ENCODE measurements at places on chromosomes 1 and 21. TPM values are rescaled to one million over a fixed set of nuclear protein-coding genes. Genes with fewer than 3 reads are reported as not detected.

DNA sequence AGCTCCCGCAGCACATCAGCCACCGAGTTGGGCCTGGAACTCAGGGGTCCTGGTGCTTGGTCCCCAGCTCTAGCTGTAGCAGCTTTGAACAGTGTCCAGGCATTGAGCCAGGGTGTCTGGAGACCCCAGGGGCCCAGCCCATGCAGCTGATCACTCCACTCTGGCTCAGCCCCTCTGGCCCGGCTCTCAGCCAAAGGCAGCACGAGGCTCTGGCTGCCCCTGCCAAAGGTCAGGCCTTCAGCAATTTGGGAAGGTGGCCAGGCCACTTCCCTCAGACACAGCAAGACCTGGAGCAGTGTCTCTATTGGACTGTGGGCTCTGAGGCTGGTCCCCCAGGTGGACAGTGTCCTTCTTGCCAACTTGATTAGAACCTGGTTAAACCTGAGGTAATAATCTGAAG lies 34.4 kb upstream of the RNF19B start:
- peaks cover 26% of the 10 kb centered on the region for H3K4me1 ChIP-seq
- no peaks in the 10 kb centered on the region for H3K36me3 ChIP-seq
- no peak for DNase-seq
- no peak overlapping the region for H3K27ac ChIP-seq

GBP7 gene
- total RNA-seq, result 0.69 TPM

PKP1 gene
- total RNA-seq, result 0.64 TPM

- peaks cover 10% of the 10 kb centered on the region for H3K27me3 ChIP-seq
- H3K4me1 ChIP-seq, result no peaks in the 10 kb centered on the region
- no peak overlapping the region for H3K27ac ChIP-seq
- peaks cover 23% of the 10 kb centered on the region for H3K36me3 ChIP-seq
Measured at GRCh38 chr1:43258370-43258769, 11.4 kb upstream of the TMEM125 start.

DNA sequence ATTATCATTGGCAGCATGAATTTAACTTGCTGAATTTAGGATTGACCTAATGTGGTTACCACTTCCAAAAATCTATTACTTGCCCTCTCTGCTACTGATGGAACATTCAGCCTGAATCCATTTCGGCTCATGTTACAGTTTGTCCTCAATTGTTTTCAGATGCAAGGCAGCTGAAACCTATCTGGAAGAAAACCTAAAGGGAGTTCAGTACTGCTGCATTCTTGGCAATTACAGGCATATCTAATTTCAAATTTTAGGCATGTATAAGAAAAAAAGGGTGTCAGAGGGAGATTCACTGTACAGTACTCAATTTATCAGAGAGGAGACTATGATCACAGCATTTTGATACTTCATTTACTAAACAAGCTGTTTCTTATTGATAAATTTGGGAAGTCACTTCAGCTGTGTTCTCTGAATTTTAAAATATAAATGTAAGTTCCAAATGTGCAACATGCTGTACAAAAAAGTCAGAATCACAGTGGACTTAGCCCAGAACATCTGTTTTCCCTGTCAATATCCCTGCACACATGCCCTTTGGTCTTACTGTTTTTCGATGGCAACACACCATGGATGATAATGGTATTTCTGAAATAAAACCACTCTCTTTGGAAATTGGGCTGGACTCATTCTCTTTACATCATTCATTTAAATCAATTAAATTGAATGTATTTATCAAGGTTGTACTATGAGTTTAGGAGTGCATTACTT lies 651.6 kb upstream of the ADGRL4 start:
- H3K27ac ChIP-seq, result no peak overlapping the region
- DNase-seq, result no peak
- H3K4me1 ChIP-seq, result peaks cover 7% of the 10 kb centered on the region
- H3K4me3 ChIP-seq, result no peak overlapping the region
- H3K36me3 ChIP-seq, result no peaks in the 10 kb centered on the region

CHAF1B gene
- total RNA-seq, result 6.2 TPM

DNA sequence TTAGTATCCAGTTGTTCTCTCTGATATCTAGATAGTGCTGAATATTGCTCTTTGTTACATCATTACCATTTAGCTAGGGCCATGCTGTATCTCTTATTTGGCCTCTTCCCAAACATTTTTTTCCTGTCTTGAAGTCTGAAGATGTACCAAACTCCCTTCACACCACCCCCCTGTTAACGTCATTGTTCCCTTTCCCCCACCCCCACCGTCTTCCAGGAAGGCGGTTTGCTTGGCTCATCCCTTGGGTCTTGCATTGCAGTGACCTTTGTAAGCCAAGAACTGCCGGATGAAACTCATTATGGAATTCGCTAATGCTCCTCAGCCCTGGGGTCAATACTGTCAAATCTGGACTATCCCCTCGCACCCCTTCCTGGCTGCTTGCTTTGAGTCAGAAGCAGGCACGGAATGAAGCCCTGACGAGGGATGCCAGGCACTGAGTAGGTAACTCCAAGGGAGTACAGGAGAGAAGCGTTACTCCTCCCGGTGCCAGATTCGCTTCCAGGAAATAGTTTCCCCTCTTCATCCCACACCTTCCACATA lies 283.1 kb downstream of the TM2D1 start:
- no peaks in the 10 kb centered on the region for H3K36me3 ChIP-seq
- no peak overlapping the region for H3K4me3 ChIP-seq
- peaks cover 6% of the 10 kb centered on the region for H3K27me3 ChIP-seq
- H3K4me1 ChIP-seq, result peaks cover 15% of the 10 kb centered on the region

DNA sequence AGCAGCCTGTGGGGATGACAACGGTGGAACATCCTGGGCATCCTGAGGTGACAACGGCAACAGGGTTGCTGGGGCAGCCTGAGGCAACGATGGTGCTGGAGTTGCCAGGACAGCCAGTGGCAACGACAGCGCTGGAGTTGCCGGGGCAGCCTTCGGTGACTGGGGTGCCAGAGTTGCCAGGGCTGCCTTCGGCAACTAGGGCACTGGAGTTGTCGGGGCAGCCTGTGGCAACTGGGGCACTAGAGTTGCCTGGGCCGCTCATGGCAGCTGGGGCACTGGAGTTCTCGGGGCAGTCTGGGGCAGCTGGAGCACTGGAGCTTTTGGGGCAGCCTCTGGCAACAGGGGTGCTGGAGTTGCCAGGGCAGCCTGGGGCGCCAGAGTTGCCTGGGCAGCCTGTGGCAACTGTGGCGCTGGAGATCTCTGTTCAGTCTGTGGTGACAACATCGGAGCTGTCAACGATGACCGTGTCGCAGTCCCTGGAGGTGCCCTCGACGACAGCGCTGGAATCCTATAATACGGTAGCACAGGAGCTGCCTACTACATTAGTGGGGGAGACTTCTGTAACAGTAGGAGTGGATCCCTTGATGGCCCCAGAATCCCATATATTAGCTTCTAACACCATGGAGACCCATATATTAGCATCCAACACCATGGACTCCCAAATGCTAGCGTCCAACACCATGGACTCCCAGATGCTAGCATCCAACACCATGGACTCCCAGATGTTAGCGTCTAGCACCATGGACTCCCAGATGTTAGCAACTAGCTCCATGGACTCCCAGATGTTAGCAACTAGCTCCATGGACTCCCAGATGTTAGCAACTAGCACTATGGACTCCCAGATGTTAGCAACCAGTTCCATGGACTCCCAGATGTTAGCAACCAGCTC lies 8.2 kb downstream of the SON start:
- H3K27me3 ChIP-seq, result peaks cover 9% of the 10 kb centered on the region
- peaks cover 1% of the 10 kb centered on the region for H3K4me1 ChIP-seq
- no peak for DNase-seq
- H3K27ac ChIP-seq, result no peak overlapping the region
- H3K4me3 ChIP-seq, result no peak overlapping the region

DNA sequence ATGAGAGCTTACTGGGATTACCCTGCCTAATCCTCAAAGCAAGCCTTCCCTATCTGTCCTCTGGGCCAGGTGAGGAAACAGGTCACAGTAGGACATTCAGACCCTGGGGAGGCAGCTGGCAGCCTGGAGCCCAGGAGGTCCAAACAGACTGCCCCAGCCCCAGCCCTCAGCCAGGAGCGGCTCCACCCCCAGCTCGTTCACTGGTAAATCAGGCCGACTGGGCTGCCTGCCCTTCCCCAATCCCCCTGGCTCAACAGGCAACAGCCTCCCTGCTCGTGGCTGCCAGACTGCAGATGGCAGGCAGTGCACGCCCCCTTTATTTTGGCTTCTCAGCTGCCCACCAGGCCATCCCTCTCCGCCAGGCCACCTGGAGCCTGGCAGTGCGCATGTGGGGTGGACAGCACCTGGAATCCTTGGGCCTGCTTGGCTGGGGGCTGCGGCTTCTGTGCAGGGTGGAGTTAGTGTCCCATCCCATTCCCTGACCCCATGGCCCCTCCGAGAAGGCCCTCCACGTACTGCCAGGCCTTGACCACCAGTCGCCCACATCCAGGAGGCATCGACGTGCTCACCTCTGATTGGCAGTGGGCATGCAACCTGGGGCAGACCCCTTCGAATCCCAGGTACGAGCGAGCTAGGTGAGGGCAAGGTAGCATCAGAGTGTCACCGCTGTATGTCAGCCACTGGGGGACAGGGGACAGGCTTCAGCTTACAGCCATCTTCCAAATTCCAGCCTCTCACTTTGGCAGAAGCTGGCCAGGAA lies 11.2 kb upstream of the ZNF670 start:
- DNase-seq, result no peak
- no peaks in the 10 kb centered on the region for H3K4me1 ChIP-seq
- no peak overlapping the region for H3K4me3 ChIP-seq
- H3K27me3 ChIP-seq, result peaks cover 5% of the 10 kb centered on the region
- H3K36me3 ChIP-seq, result no peaks in the 10 kb centered on the region

GRCh38 chr1:43919906-43920305 lies 13.7 kb upstream of the ARTN start:
- H3K27me3 ChIP-seq, result peaks cover 7% of the 10 kb centered on the region
- H3K4me1 ChIP-seq, result no peaks in the 10 kb centered on the region
- DNase-seq, result no peak
- peaks cover 9% of the 10 kb centered on the region for H3K36me3 ChIP-seq
- H3K4me3 ChIP-seq, result peak overlapping the region; percentile 40

DNA sequence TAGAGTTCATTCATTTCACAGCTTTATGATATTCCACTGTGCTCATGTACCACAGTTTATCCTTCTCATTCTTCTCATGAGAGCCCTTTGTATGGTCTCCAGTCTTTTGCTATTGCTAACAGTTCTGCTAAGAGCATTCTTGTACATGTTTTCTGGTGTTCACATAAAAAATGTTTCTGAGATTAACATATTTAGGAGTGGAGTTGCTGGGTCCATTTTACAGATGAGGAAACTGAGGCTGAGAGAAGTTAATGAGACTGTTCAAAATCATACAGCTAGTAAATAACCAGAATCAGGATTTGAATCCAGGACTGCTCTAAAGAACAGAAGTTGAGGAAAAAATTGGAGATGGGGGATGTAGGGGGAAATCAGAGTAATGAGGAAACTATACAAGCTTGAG lies 28.8 kb upstream of the RGS16 start:
- no peak overlapping the region for H3K27ac ChIP-seq
- peaks cover 53% of the 10 kb centered on the region for H3K4me1 ChIP-seq
- no peaks in the 10 kb centered on the region for H3K36me3 ChIP-seq
- no peak for DNase-seq
- no peak overlapping the region for H3K4me3 ChIP-seq
- H3K27me3 ChIP-seq, result peaks cover 2% of the 10 kb centered on the region

DNA sequence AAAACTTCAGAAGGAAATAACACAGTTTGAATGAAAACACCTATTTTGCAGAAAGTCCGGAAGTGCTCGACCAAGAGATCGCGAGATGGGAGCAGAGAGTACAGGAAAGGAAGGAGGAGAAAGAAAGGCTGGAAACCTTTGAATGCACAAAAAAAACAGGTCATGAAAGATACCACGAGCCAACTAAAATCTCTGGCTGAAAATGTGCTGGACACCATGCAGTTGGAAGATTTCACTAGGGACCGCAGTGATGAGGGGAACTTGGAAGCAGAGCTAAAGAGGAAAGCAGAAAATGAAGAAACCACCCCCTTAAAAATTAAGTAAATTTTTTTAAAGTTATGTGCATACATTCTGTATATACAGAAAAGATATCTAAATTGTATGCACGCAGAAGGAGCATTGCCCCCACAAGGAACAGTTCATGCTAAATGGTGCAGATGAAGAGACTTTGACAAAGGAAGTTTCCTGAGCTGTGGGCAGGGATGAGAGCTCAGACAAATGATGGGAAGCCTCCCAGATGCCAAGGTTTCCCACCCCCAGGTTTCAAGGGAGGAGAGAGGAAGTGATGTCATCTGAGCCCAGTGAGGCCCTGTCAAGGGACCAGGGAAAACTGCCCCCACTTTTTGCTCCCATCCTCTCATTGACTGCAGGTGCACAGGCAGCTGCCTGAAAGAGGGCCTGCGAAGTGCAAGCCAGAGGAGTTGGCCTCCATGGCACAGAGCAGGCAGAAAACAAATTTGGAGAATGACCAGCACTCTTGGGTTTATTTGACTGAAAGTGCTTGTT lies 52.5 kb downstream of the ETS2 start:
- peaks cover 11% of the 10 kb centered on the region for H3K27me3 ChIP-seq
- DNase-seq, result no peak
- H3K4me1 ChIP-seq, result peaks cover 25% of the 10 kb centered on the region
- H3K27ac ChIP-seq, result no peak overlapping the region

- no peaks in the 10 kb centered on the region for H3K4me1 ChIP-seq
- H3K27ac ChIP-seq, result no peak overlapping the region
- DNase-seq, result no peak
- no peak overlapping the region for H3K4me3 ChIP-seq
Measured at GRCh38 chr1:83829106-83829505, 169.8 kb downstream of the TTLL7 start.

GRCh38 chr21:36534656-36535055 lies 54.7 kb upstream of the CLDN14 start:
- no peaks in the 10 kb centered on the region for H3K4me1 ChIP-seq
- no peak for DNase-seq
- no peak overlapping the region for H3K27ac ChIP-seq

- H3K27me3 ChIP-seq, result peaks cover 13% of the 10 kb centered on the region
- H3K27ac ChIP-seq, result no peak overlapping the region
- no peak overlapping the region for H3K4me3 ChIP-seq
- no peak for DNase-seq
- peaks cover 13% of the 10 kb centered on the region for H3K4me1 ChIP-seq
- no peaks in the 10 kb centered on the region for H3K36me3 ChIP-seq
Measured at GRCh38 chr1:210332233-210332632, 3.5 kb downstream of the HHAT start.

GRCh38 chr1:213443415-213443814 lies 392.4 kb downstream of the RPS6KC1 start:
- DNase-seq, result no peak
- H3K27ac ChIP-seq, result no peak overlapping the region
- H3K4me3 ChIP-seq, result no peak overlapping the region
- no peaks in the 10 kb centered on the region for H3K36me3 ChIP-seq

DNA sequence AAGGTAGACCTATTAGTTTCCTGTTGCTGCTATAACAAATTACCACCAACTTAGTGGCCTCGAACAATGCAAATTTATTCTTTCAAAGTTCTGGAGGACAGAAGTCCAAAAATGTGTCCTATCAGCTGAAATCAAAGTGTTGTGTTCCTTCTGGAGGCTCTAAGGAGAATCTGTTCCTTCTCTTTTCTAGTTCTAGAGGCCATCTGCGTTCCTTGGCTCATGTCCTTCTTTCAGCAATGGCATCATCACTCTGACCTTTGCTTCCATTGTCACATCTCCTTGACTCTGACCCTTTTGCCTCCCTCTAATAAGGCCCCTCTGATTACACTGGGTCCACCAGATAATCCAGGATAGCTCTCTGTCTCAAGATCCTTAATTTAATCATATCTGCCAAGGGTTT lies 1.2 kb upstream of the MR1 start:
- no peak overlapping the region for H3K4me3 ChIP-seq
- peaks cover 21% of the 10 kb centered on the region for H3K4me1 ChIP-seq
- H3K27ac ChIP-seq, result no peak overlapping the region
- H3K36me3 ChIP-seq, result no peaks in the 10 kb centered on the region
